Lung microvascular endothelial cell (primary cell): ENCODE measurements at places on chromosomes 11 and 22.
A peak's percentile ranks its signal among the peaks of the same experiment; 100 is the strongest.

- no peak for DNase-seq
Measured at GRCh38 chr11:48079596-48079995, 99.2 kb downstream of the PTPRJ start.

GRCh38 chr11:86717817-86718501 lies 45.5 kb upstream of the ME3 start:
- DNase-seq = peak; percentile 60

GRCh38 chr11:61963016-61963281 lies 4.5 kb downstream of the FTH1 start:
- peak; percentile 40 for DNase-seq

DNA sequence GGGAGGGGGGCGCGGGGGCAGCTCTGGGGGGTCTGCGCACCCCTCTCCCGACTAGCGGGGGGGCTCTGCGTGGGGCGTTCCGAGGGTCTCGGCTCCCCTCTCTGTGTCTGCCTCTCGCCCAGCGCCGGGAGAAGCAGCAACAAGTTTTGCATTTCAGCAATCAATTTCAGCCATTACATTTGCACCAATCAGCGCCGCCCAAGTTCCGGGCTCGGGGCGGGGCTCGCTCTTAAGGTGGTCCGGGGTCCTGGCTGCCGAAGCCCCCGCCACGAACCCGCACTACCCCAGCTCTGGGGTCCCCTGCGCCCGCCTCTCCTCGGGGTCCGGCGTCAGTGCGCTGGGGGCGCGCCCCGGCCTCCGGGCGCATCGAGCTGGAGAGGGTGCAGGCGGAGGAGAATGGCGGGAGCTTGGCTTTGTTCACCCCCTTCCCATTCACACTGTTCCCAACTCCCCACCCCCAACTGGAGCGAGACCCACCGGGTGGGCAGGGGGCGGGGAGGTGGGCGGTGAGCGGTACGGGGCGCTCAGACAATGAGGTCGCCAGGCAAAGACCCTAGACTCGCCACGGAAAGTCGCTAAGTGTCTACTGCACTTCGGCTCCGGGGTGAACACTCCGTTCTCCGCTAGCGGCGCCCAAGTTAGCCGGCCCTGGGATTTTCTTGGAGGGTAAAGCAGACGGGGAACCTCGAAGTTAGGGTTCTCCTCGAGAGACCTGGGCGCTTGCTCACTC lies at the start of gene MN1:
MN1 (minus strand) TSS at position 141 of the 730 bp plus-strand sequence. CDS start 1,213 bp downstream, outside the sequence.
- peak; percentile 67 for DNase-seq

GRCh38 chr22:28874811-28875320 lies 8.5 kb upstream of the ZNRF3 start:
- DNase-seq = no peak

DNA sequence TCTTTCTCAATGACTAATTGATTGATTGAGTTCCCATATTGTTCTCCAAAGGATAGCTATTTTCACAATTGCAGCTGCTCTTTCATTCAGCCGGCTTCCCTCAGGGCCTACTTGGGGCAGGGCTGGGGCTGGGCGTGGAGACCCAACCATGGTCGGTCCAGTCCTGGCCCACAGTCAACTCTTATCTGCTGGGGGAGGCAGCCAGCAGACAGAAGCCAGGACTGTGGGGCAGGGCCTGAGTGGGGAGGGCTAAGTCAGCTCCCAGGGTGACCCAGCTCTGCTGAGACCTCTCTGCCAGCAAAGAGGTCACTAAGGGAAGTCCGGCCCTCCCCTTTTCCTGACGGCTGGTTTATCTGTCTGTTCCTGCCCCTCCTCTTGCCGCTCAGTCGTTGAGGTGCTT lies 735.2 kb downstream of the TBC1D22A start:
- DNase-seq = no peak

- no peak for DNase-seq
Measured at GRCh38 chr11:33861941-33862589, 29.8 kb downstream of the LMO2 start.

- DNase-seq = no peak
Measured at GRCh38 chr11:43245466-43245865, 66.3 kb upstream of the API5 start.

DNA sequence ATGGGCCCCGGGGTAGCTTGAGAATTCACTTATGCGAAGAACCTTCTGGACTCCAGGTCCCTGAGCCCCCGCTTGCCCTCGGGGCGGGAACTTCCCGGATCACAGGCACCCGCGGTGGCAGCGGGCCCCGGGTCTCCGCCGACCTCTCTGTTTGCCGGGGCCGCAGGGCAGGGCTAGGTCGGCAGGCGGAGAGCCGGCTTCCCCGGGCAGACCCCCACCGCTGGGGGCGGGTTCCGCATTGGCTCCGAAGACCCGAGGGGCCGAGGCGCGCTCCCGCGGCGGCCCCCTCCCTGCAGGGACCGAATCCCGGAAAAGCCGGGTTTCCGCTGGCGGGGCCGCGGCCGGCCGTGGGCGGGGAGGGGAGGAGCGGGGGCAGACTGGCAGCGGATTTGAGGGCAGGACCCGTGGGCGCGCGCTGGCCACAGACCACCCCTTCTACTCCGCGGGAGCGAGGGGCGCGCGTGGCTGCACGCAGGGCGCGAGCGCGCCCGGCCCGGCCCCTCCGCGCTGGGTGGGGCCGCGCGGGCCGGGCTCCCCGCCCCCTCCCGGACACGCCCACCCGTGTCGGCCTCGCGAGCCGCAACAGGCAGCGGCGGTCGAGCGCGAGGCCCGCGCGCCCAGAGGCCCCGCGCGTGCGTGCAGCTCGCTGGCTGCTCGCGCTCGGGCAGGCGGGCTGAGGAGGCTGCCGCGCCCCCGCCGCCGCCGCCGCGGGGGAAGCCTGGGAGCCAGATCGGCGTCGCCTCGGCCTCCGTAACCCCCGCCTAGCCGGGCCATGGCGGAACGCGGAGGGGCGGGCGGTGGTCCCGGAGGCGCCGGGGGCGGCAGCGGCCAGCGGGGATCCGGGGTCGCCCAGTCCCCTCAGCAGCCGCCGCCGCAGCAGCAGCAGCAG lies at the start of gene PACS1:
PACS1 (plus strand) TSS at position 558 of the 889 bp plus-strand sequence; CDS start at position 773, 215 bp downstream.
- peak; percentile 77 for DNase-seq

GRCh38 chr22:38540701-38541100 lies 29.3 kb downstream of the DMC1 start:
- DNase-seq = no peak

GRCh38 chr11:65537620-65538231 lies 12.8 kb downstream of the SCYL1 start:
- no peak for DNase-seq

GRCh38 chr11:43930868-43931716 lies 11.3 kb upstream of the C11orf96 start:
- DNase-seq = peak; percentile 45

- peak; percentile 51 for DNase-seq
Measured at GRCh38 chr11:46298699-46299433, 21.4 kb downstream of the CREB3L1 start.

GRCh38 chr11:102240502-102240901 lies 76.8 kb upstream of the BIRC3 start:
- DNase-seq = no peak

GRCh38 chr11:71530602-71531001 lies 3.5 kb downstream of the KRTAP5-7 start:
- DNase-seq = no peak

DNA sequence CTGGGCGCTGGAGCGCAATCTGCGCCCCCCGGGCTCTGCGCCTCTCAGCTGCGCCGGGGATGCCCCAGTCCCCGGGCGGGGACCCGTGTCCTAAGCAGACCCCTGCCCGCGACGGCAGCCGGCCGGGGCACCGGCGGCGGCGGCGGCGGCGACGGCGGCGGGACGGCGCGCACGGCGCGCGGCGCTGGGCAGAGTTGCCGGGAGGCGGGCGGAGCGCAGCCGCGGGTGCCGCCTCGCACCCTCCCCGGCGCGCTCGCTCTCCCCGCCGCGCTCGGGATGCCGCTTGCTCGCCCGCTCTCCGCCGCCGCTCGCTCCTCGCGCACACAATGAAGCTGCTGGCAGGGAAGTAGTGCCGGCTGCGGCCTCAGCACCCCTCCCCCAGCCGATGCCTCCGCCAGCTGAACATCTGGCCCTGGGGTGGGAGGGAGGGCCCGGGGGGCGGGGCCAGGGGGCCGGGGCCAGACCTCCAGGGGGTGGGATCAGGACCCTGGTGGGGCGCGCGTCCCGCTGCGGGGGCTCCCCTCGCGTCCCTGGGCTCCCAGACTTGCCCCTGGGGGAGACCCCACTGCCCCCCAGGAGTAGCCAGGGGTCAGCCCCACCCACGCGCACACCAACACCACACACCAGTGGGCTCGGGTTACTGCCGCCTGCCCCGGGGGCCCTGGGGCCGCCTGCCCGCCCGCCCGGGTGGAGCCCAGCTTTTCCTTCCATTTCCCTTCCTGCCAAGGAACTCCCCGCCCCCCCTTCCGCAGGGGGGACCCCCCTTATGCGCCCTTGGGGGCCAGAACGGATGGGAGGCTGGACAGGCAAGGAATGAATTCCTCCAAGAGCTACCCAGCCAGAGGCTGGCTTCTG lies at the start of gene RCOR2:
RCOR2 (minus strand) TSS at position 328 of the 855 bp plus-strand sequence. CDS start 708 bp downstream, outside the sequence.
- peak; percentile 84 for DNase-seq

- peak; percentile 25 for DNase-seq
Measured at GRCh38 chr11:43555816-43556611, 124.5 kb upstream of the HSD17B12 start.

DNA sequence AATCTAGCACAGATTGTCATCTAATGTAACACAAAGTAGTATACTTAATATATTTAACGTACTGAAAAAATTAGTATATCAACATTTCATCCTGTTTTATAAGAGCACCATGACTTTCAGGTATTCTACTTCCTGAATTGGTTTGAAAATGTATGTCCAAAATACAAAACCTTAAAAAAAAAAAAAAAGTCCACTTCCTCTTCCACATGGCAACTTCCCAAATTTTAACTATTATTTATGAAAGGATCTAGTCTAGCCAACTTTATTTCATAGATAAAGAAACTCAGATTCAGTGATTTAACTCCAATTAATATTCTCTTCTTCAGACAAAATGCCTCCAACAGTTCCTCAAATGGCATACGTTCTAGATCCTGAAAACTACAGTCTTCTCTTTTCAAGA lies 44.0 kb downstream of the PIK3C2A start:
- DNase-seq = no peak

DNA sequence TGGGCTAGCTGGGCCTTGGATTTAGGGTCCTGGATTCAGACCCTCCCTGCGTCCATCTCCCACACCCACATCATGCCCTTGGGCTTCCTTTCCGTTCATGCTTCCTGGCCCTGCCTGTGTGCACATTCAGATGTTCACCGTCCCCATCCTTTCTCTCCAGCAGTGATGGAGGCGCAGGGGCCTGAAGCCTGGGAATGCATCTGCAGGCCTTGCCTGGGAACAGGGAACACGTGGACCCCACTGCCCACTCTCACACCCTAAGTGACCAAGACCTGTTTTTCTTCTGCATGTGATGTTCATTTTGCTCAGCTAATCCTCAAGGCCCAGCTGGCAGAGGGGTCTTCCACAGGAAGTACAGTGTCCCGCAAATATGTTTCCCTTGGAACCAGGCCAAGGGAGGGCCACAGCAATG lies 91.6 kb upstream of the PARVA start:
- peak; percentile 61 for DNase-seq

- DNase-seq = no peak
Measured at GRCh38 chr11:18791969-18792628, 501 bp upstream of the PTPN5 start.

DNA sequence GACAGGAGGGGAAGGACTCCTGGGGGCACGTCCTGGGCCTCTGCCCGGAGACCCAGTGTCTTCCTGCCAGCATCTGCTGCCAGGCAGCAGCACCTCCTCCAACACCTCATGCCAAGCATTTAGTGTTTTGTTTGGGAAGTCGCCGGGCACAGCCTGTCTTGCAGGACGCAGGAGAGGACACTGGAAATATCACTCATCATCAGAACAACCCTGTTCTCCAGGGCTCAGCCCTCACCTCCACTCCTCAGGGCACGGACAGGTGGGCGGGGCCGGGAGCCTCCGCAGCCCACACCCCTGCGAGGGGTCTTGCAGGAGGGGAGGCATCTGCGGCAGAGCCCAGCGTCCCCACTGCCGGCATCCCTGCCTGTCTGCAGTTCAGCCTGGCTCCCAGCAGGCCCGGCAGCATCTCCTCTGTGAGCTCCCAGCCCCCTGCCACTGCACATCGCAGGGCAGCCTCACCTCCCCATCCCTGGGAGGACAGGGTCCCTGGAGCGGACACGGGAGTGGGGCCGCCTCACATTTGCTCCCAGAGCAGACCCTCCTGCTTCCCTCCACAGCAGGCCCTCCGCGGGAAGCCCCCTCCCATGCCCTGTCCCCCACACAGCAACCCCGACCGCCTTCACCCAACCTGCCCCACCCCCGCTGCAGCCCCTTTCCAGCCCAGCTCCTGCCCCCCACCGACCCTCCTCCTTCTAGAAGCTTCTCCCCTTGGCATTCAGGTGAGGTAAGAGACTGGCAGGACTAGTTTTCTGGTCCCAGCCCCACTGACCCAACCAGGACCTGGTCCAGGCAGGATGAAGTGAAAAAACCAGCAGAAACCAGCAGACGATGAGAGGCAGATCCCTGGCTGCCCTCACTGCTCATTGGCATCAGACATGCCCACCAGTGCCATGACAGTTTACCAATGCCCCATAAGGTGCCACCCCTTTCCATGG lies 72.7 kb downstream of the BRD1 start:
- DNase-seq = no peak

DNA sequence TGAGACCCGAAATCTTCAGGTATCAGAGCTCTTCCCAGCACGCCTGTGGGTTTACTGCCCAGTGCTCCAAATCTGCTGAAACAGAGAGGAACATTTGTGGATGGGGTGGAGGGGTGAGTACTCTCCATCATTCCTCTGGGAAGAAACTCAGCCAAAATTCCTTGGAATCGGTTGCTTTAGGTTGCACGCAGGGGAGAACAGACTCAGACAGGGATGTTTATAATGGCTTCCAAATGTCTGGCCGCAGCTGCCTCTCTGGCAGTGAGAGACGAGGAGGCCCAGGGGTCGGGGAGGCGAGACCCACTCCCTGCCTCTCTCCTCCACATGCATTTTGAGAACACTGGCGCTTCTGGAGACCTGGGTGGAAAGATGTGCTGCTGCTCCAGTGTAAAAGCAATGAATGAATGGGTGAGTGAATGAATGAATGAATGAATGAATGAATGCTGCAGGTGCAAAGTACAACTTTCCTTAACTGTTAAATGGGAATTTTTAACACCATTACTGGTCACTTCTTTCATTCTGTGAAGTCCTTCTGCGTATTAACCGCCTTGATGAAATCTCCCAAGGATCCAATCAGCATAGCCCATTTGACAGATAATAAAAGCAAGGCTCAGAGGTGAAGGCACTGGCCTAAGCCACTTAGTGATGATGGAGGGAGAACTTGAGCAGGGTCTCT lies 437.4 kb downstream of the MIAT start:
- DNase-seq = no peak

GRCh38 chr11:113697756-113698407 lies 8.2 kb downstream of the TMPRSS5 start:
- no peak for DNase-seq

DNA sequence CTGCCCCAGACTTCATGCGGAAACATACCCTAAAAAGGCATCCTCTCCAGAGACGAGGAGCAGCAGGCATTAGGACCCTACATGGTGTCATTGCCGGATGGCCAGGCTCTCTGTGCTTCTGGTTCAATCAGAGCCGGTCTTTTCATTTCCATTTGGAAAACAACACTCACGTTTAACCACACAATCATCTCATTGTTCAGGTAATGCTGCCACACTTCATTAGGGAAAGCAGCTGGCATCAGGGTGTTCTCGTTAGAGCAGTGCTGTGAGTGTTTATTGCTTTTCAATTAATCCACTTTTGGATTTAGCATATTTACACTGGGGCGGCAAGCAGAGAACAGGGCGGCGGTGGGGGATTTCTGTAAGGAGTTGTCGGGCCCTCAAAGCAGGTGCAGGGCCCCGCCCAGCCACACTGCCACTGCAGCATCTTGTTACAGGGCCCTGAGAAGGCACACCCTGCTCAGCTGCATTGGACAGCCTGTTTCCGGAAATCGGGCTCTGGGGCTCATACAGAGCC lies 338.6 kb downstream of the SHANK2 start:
- DNase-seq = no peak
